EL (cell line): ENCODE measurements at places on chromosomes 3 and 15.

GRCh38 chr15:40754883-40755811 lies at the start of gene RMDN3:
TSS of gene RMDN3 (minus strand) at chr15:40755254. CDS start at chr15:40754783, 471 bp downstream.
- DNase-seq, result peak; percentile 95

DNA sequence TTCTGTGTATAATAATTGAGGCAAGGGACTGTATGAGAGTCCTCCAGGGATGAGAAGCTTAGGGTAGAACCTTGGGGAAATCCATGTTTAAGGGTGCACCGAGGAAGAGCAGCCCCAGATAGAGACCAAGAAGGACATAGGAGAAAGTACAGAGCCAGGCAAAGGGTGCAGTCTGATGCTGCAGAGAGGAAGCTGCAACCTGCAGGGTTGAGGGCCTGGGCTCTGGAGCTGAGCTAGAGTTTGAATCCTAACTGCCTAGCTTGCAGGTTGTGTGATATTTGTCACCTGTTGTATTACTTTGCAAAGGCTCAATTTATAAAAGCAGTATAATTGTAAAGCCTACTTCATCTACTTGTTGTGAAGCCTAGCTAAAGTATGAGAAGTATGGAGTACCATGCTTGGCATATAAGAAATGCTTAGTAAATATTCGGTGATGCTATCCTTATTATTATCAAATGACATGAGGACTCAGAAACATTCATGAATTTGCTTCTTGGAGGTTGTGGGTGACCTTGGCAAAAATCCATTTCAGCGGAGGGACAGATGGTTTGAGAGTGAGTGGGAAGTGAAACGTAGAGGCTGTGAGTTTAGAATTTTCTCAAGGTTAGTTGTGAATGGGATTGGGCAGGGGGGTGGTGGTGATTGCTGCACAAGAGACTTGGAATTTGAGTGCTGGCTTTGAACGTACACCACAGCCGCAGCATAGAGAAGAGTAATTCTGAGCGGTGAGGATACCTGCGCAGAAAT lies 43.8 kb downstream of the PLCL2 start:
- DNase-seq, result no peak

DNA sequence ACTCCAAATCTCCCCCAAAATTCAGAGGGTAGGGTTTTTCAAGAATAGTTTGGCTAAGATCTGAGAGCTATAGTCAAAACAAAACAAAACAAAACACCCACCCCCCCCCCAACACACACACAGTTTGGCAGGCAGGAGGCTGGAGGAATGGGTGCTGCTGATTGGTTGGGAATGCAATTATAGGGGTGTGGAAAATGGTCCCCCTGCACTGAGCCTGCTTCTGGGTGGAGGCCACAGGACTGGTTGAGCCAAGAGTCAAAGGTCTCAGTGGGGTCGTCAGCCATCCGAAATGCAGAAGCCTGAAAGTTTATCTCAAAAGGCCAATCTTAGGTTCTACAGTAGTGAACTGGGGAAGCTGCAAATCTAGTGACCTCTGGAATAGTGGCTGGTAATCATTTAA lies 2.5 kb upstream of the HACD2 start:
- DNase-seq, result no peak

DNA sequence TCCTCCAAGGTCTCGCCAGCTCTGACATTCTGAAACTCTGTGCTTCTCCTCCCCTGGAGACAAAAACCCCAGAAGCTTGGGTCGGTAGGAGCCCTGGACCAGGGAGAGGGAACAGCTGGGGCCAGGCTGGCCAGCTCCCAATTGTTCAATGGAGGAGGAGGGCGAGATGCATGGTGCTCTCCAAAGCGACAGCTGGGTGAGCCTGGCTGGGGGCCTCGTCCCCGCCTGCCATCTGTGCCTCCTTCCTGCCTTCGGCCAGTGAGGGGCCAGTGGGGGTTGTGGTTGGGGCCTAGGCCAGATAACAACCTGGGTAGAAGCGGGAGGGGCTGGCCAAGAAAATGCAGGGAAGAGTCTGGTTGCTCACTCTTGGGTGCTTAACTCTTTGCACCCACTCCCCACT lies 79.4 kb downstream of the CORO2B start:
- no peak for DNase-seq

DNA sequence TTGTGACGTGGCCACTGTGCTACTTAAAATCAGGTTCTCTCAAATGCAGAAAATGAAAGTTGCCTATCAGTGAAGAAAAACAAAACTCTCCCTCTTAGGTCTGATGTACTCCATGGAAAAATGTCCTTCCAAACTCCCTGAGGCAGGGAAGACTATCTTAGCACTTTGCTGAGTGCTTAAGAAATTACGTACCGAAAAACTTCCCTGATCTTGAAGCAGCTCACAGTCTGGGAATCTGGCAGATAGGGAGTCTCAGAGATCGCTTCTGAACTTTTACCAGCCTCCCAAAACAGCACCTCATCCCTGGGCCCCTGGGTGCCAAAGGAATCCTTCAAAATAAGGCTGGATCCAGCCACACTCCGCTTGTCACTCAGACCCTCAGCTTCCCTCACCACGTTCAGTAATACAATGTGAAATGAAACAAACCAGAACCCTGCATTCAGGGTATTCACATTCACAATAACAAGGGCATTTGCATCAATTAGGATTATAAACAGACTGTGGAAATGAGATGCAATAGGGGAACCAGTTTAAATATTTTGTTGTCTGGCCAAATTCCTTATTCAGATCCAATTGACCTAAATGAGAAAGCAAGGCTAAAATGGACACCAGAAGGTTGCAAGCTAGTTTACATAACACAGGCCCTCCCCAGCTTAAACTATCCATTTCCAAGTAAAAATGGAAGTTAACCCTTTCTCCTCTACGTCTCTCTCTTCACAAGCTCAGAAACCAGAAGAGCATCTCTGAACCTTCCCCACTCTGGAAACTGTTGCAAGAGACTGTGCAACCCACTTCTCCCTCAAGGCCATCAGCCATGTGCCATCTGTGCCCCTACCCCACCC lies 20.9 kb downstream of the OSBPL10 start:
- peak; percentile 26 for DNase-seq

- DNase-seq, result peak; percentile 46
These were observed 153.8 kb downstream of the RAP2B start for GRCh38 chr3:153315781-153316180.

DNA sequence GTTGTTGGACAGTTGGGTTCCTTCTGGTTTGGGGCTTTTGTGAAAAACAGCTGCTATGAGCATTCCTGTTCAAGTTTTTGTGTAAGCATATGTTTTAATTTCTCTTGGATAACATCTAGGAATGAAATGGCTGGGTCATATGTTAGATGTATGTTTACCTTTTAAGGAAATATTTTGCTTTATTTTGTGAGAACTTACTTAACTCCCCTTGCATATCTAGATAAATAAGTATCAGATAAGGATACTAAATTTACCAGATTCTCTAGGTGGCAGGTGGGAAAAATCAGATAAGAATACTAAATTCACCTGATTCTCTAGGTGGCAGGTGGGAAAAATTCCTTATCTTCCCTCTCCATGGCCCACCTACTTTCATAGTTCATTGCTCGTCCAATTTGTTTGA lies 1.1 kb upstream of the PLS1 start:
- no peak for DNase-seq

DNA sequence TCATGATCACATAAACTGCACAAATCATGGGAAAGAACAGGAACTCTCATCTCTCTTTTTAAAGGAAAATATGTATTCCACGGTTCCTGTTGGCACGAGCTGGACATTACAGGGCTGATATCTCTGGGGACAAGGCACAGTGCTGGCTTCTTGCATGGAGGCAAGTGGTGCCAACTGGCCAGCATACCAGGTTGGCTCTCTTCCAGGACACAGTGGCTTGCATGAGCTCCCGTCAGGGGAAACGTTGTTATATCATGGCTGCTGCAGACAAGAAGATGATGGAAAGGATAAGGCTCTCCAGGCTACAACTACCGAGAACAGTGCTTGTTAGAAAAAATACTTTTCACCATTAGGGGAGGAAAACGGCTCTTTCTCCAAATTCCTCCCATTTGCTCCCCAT lies 283.9 kb downstream of the RORA start:
- DNase-seq, result no peak

DNA sequence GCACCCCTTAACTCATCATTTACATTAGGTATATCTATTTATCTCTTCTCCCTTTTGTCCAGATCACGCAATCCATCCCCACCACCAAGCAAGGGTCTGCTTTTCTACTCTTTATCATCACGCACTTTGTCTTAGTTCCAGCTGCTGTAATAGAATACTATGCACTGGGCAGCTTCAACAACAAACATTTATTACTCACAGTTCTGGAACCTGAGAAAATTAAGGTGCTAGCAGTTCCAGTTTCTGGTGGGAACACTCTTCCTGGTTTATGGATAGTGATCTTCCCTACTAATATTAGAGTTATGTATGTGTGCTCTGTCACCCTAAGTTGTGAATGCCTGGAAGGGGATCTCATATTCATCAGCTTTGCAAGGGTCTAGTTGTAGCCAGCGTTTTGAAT lies 687.0 kb downstream of the NTRK3 start:
- no peak for DNase-seq

- peak; percentile 53 for DNase-seq
These were observed 28.5 kb downstream of the TBC1D23 start for GRCh38 chr3:100289339-100289738.

DNA sequence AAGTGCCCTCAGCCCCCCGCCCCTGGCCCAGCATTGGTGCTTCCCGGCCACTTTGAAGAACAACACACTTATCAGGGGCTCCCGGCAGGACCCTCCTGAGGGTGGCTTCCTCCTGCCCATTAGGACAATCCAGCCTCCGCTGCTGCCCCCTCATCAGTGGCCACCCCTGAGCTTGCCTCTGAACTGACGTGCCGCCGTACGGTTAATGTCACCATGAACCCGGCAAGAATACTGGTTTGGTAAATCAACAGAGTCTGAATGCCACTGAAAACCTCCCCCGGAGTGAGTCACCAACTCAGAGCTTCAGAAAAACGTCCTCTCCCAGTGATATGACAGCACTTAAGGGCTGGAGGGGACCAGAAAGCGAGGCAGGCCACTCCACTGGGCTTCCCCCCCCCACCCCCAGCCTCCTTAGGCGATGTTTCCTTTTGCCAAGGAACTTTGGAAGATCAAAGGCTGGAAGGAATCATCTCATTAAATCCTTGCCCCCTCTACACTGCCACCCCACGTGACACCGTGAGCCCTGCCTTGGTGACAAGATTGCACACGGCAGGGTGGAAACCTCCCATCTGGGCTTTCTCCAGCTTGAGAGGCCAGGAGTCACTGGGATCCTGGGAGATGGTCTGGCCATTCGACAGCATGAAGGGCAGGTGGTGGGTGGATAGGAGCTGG lies 142.1 kb downstream of the NUP210 start:
- peak; percentile 17 for DNase-seq

- no peak for DNase-seq
These were observed 403.6 kb downstream of the TIGIT start for GRCh38 chr3:114697401-114697800.

DNA sequence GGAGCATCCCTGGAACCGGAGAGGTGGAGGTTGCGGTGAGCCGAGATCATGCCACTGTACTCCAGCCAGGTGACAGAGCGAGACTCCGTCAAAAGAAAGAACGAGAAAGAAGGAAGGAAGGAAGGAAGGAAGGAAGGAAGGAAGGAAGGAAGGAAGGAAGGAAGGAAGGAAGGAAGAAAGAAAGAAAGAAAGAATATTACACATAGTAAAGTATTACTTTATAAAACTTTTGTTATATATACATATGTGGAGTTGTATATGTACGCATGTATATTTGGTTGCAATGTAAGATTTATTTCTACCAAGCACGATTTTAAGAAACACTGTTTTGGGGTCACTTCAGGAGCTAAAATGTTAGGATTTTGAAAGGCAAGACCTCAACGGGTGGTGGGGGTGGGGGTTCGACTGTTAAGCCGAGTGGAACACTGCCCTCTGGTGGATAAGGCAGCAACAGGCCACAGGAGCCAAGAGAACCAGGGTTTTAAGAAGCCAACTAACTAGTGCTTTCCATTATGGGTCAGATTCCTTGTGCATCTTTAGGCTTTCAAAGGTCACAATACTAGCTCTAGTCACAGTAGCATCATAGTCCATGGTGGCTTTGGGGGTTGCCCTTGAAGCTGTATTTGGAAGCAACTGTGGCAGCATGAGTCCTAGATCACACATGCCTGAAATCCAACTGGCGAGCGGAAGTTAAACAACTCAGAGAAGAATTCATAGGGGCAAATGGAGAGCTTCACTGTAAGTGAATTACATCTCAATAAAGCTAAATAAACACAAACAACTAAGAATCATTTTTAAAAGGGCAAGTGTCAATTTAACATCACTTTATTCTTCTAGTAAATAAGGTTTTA lies 22.5 kb downstream of the GLB1 start:
- DNase-seq, result peak; percentile 68

- DNase-seq, result no peak
These were observed 199.8 kb upstream of the TLE3 start for GRCh38 chr15:70297465-70298058.

GRCh38 chr15:77624868-77625267 lies 7.8 kb downstream of the LINGO1 start:
- DNase-seq, result no peak

- DNase-seq, result no peak
These were observed 7.7 kb downstream of the SUCNR1 start for GRCh38 chr3:151881137-151881536.

- no peak for DNase-seq
These were observed 213.2 kb downstream of the XXYLT1 start for GRCh38 chr3:195057716-195058115.

- peak; percentile 77 for DNase-seq
These were observed 43.2 kb downstream of the ARHGEF3 start for GRCh38 chr3:56758539-56758981.

- DNase-seq, result no peak
These were observed 166.7 kb downstream of the CTNNB1 start for GRCh38 chr3:41365973-41366372.

GRCh38 chr3:156252656-156253055 lies 132.3 kb downstream of the KCNAB1 start:
- peak; percentile 13 for DNase-seq

GRCh38 chr3:112767177-112767576 lies 79.5 kb downstream of the CD200R1L start:
- DNase-seq, result no peak

DNA sequence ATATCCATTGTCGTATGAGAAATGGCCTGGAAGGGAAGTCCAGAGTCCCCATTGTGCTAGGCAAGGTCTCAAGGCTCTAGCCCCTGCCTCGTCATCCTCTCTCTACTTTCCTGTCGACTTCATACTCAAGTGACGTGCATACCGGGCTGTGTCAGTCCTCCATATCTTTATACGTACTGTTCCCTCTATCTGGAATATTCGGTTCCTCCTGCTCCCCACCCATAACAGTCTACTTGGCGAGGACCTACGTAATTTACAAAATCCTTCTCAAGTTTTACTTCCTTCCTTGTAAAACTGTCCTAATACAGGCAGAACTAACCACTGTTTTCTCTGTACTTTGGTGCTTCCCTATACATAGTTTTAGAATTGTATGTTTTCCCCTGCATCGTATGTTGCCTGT lies 2.2 kb upstream of the ALPK3 start:
- no peak for DNase-seq

- no peak for DNase-seq
These were observed 167.5 kb upstream of the HES1 start for GRCh38 chr3:193968380-193968974.
